Mesothelial cell of epicardium (in vitro differentiated cells): ENCODE measurements at places on chromosomes 7 and 10.

- no peak for DNase-seq
Observed at GRCh38 chr7:155399577-155399976, 58.4 kb upstream of the EN2 start.

DNA sequence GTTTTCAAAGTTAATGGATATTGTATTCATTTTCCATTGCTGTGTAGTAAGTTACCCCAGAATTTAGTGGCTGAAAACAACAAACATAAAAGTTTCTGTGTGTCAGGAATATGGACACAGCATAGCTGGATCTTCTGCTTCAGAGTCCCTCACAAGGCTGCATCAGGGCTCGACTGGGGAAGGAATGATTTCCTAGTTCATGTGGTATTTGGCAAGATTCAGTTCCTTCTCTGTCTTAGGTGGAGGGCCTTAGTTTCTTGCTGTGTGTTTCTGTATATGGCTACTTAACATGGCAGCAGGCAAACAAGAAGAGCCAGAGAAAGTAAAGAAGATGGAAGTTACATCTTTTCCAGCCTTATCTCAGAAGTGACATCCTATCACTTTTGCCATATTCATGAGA lies 51.1 kb downstream of the TPST1 start:
- DNase-seq = no peak

GRCh38 chr10:80196270-80196949 lies 8.9 kb downstream of the ANXA11 start:
- DNase-seq = no peak

GRCh38 chr10:26507441-26507840 lies 69.3 kb downstream of the APBB1IP start:
- no peak for DNase-seq

DNA sequence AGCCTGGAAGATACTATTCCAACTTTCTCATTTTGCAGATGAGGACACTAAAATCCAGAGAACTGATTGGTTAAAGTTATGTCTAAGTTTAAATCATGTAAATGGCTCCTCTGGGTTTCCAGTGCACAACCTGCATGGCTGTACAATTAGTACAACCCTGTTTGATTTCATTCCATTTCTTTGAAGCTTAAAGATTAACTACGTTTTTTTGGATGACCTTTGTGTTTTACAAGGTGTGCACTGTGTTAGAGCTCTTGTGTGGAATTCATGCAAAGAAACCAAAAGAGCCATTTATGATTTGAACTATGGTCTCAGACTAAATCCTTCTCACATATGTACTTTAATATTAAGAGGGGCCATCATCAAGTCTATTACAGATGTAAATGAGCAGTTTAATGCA lies 149.5 kb downstream of the TMEM168 start:
- no peak for DNase-seq

GRCh38 chr10:101611096-101611905 lies 23.2 kb downstream of the DPCD start:
- DNase-seq = no peak

- DNase-seq = no peak
Observed at GRCh38 chr10:131729361-131729760, 171.4 kb upstream of the PPP2R2D start.

- DNase-seq = no peak
Observed at GRCh38 chr7:56287429-56288138, 171.4 kb upstream of the NUPR2 start.

DNA sequence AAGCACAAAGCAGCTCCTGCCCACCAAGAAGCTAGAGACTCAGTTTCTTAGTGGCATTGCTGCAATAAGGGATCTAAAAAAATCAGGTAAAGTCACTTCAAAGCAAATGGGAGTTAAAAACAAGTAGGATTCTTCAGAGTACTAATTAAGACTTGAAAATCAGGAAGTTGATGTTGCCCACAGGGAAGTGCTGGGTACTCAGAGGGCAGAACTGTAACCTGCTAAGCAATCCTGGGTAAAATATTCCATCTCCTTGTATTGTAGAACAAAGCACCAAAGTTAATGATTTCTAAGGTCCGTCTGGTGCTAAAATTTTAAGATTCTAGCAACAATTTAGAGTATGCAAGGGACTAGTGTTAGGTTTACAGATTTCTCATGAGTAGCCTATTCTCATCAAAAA lies 8.3 kb downstream of the PEX1 start:
- DNase-seq = no peak

GRCh38 chr7:78326189-78326588 lies 527.6 kb downstream of the PHTF2 start:
- DNase-seq = no peak

GRCh38 chr7:88758381-88759229 lies 895 bp upstream of the ZNF804B start:
- DNase-seq = peak; percentile 40

DNA sequence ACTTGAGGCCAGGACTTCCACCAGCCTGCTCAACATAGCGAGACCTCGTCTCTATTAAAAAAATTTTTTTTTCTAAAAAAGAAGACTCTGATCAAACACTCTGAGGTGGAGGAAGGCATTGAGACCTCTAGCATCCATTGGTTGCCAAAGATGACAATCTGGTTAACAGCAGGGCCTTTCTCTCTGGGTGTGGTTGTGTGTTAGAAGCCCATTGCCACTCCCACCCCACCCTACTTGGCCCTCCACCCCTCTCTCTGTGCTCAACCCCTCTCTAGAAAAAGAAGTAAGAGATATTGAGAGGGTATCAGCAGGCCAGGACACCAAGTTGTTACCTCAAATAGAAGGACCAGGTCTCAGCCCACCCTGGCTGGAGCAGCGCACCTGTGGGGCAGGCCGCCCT lies 57.4 kb upstream of the MXI1 start:
- DNase-seq = no peak

DNA sequence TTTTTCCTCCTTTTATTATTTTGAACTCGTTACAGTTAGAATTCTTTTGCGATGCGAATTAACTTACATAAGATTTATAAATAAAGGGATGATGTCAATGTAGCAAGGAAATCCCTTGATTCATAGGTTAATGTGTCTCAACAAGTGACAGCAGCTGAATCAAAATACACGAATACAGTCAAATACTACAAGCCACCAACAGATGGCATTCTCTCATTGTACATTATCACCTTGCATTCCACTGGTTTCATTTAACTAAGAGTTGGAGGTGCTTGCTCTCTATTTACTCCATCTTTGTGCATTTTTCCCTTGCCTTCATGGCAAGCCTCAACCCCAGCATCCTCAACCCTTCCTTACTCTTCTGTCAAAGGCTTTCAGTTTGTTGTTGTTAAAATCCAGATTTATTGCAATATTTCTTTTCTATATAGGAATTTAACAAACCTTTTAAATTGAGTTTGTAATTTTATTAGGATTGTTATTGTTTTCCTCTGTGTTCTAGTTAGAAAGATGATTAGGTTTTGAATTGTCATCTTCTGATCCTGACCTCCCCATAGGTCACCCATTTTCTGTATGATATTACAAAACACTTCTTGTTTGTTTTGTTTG lies 78.3 kb downstream of the SLC25A40 start:
- DNase-seq = no peak

- DNase-seq = no peak
Observed at GRCh38 chr10:14022954-14023672, 307.6 kb downstream of the FRMD4A start.

GRCh38 chr10:36097696-36098095 lies 455.6 kb upstream of the FZD8 start:
- no peak for DNase-seq

DNA sequence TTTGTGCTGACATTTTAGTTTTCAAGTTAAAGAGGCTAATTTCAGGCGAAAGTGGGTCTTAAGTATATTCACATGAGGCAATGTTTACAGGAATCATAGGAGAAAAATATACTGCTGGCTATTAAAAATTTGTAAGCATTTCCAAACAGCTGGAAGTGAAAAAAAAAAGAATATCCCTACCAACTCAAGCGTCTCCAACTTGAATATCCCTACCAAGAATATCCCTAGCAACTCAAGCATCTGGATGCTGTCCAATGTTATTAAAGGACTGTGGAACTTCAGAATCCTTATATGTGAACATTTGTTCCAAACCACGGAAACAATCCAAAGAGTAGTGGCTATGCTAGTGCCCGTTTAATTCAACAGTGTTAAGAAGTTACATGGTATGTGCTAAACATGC lies 1303.0 kb downstream of the GATA3 start:
- DNase-seq = no peak

- DNase-seq = no peak
Observed at GRCh38 chr7:69871886-69872569, 273.8 kb downstream of the AUTS2 start.

DNA sequence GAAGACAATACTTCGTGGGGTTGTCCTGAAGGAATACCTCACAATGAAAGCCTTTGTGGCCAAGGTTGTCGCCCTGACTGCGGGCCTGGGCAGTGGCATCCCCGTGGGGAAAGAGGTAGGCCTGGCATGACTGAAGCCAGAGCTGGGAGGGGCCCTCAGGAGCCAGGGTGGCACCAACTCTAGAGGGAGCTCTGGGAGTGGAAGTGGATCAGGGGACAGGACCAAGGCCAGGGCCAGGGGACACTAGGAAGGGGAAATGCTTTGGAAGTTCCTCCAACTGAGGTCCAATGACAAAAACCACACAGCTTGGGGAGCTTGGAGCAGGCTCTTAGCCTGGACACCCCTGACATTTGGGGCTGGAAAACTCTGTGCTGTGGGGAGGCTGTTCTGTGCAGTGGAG lies 5.8 kb downstream of the CLCN1 start:
- DNase-seq = no peak

DNA sequence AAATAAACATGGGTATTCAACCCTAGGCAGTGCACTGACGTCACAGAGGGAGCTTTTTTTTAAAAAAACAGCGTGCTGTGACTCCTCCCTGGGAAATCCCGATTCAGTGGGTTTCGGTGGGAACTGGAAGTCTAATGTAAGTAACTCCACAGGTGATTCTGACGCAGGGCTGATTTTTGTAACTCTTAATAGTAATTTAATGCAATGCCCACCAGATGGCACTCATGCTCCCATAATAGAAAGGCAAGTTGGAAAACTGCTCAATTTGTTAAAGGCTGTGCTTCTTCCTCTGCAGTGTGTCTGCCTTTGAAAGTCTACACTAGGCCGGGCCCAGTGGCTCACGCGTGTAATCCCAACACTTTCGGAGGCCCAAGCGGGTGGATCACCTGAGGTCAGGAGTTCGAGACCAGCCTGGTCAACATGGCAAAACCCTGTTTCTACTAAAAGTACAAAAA lies 10.9 kb upstream of the RSU1 start:
- DNase-seq = no peak

GRCh38 chr10:33087152-33087551 lies 129.1 kb upstream of the ITGB1 start:
- no peak for DNase-seq

- no peak for DNase-seq
Observed at GRCh38 chr10:14366760-14367159, 36.0 kb upstream of the FRMD4A start.

DNA sequence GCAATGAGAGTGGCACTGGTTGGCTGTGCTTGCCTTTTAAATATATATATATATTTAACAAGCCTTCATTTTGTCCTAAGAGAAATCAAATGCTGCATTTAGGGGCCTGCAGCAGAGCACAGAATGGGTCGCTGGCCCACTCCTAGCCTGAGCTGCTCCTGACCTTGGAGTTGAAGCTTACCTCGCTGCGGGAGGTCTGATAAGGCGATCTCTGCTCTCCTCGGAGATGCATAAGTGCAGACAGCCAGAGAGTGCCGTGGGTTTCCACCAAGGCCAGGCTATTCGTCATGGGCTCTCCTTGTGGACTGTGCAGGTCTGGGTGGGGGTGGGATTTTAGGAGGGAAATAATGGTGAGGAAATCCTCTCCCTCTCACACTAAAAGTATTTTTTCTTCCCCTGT lies 99.5 kb upstream of the IKZF1 start:
- no peak for DNase-seq

- no peak for DNase-seq
Observed at GRCh38 chr7:110922906-110923305, 168.0 kb upstream of the LRRN3 start.

DNA sequence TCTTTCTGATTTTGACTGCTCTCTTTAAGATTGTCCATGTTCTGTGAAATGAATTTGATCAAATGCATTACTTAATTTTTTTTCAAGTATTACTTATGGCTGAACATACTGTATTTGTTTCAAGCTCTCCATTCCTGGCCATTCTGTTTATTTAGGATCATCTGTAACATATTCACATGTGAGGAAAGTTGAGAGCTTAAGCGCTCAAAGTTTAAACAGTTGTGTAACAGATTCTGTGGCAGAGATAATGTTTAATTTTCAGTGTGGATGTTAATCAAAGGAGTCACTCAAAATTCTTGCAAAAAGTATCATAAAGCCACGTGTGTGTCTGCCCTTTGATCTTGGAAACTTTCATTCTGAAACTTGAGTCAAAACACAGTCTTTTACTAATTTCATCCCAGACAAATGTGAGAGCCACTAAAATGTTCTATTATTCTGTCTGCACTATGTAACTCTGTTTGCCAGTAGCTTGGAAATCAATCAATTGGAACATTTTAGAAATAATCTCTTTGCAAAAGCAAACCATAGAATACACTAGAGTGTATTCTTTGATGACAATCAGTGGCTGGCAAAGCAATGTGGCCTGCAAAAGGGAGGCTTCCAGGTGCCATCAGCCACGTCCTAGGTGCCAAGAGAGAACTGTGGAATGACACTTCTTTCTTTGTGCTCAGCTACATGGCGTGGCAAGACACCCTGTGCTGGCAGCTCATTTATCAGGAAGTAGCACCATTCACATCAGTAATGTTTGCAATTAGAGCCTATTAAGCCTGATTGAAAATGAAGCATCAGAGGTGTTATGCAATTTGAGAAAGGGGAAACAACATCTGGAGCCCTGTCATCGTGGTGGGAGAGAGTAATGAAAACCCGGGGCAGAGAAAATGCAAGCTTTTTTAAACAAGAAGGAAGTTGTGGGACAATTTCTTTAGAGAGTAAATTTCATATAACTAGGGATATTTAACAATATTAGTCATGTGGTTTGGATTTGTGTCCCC lies 40.9 kb downstream of the ARL5B start:
- DNase-seq = no peak

DNA sequence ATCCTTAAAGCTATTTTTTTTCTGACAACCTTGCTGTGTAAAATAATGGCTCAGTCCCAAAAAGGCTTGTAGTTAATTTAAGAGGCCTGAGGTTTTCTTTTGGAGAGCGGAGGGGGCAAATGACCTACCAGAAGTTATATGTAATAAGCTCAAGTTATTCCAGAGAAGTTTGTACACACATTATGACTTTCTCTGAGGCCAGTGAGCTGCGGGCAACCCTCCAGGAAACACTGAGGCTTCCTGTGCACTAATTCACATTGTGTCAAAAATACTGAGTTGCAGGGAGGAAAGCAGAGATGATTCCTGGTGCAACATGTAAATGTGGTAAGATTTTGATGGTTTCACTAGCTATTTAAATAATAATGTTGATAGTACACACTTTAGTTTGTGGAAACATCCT lies 188.6 kb downstream of the DIP2C start:
- DNase-seq = no peak

DNA sequence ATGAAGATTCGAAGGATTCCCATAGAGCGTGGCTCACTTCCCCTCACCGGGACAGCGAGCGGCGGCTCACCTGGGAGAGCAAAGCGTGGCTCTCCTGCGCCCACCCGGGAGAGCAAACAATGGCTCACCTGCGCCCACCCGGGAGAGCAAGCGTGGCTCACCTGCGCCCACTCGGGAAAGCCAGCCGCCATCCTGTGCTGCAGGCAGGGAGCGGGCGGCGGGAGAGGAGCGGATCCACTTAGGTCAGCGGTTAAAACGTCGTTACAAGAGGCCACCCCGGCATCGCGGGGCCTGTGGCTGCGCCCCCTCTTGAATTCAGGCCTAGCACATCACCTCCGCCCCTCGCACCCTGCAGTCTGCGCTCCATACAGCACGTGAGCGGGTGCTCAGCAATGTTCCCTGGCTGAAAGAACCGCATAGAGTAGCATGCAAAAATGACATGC lies 461 bp upstream of the FIGNL1 start:
- DNase-seq = no peak
